ENCODE measurements at places on chromosomes 1 and 21.

- no peak for DNase-seq
These were observed 1042.0 kb upstream of the B3GALT2 start for GRCh38 chr1:194228427-194228826.

DNA sequence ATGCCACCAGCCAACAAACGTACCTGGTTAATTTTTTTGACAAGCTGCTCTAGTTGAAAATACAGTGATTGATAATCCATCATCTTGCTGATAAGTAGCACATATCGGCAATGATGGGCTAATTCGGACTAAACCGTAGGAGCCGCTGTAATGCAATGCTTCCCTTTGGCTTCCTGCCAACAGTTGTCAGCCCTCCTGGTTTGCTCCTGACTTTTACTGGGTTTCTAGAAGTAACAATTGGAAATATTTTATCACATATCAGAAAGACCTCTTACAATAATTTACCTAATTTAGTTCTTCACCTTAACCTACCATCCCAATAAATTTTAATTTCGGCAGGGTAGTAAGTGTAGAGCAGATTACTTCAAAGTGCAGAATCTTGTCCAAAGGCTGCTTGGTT, 148.5 kb downstream of the DHRS3 start:
- DNase-seq = peak; percentile 64

DNA sequence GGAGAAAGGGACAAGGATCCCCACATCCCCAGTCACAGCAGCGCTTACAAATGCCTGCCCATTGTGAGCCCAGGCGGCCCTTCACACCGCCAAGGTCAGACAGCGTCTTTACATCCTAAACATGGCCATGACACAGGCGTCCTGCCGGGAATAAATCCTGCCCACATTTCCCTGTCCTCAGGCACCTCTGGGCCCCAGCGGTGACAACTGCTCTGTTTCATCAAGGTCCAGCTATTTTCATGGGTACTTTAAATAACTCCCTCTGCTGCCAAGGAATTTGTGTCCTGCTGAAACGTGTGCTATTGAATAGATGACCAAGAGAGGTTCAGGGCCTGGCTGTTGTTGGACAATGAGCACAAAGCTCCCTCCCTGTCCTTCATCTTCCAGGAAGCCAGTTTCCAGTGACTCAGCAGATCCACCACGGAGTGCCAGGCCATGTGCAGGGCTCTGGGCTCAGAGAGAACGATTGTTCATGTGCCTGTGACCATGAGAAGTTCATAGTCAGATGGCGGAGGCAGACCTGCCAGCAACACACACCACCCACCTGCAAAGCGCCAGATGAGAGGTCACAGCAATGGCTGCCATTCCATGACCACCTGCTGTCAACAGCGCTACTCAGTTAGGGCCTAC, 195.8 kb downstream of the MATN1 start:
- DNase-seq = no peak

GRCh38 chr1:158355773-158356285, 2.1 kb downstream of the CD1E start:
- DNase-seq = no peak

DNA sequence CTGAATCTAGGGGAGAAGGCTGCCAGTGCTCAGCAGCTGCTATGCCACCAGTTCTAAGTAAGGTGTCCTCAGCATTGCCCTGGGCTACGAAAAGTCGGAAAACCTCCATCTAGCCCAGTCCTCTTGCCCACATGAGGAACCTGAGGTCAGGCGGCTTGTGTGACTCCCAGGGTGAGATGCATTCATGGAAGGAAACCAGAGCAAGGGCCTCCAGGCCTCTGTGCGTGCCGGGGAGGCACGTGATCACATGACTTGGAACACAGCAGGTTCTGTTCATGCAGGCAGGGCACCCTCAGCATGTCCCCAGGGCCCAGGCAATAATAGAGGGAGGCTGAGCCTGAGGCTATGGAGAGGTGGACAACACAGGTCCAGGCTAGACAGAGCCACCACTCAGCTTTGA, 312.5 kb upstream of the DUSP10 start:
- DNase-seq = no peak

GRCh38 chr1:153941826-153942725, 4.4 kb downstream of the DENND4B start:
- no peak for DNase-seq

DNA sequence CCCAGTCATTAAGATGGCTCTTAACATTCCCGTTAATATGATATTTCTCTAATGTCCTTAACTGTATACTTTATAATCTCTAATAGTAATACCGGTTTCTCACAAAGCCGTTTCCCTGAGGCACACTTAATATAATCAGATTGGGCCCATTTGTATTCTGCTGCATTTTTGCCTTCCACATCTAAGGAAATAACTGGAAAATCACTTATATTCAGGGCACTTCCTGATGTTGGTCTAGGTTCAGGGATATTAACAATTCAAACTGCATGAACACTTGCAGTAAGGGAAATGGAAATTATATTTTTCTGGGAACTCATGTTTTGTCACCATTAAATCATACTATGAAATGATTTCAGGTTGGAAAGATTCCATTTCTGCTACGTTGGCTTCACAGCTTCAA, 119.8 kb downstream of the TPR start:
- no peak for DNase-seq

- no peak for DNase-seq
These were observed 50.0 kb downstream of the SLC37A1 start for GRCh38 chr21:42563686-42564085.

GRCh38 chr1:200793677-200794076, 55.0 kb downstream of the CAMSAP2 start:
- DNase-seq = no peak

- DNase-seq = no peak
These were observed 357.4 kb upstream of the PLXNA2 start for GRCh38 chr1:208601561-208601960.

DNA sequence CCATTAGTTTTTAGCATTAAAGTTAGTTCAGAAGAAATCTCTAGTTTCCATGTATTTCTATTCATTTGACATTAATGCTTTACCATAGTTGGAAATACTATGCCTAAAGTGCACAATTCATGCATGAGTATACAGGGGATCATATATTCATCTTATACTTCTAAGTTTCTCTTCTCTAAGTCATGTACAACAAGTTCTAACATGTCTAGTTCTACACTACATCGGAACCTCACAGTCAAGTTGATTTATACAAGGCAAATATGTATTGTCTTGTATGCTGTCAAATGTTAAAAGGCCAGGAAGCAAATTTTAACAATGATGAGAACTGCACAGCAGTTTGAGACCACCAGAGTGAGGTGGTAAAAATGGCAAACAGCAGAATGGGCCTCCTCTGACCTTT, 22.9 kb upstream of the MOB3C start:
- no peak for DNase-seq

- no peak for DNase-seq
These were observed 736 bp downstream of the KCNC4 start for GRCh38 chr1:110210604-110211495.

GRCh38 chr1:163168053-163168452, 34.7 kb downstream of the RGS5 start:
- DNase-seq = no peak

- DNase-seq = no peak
These were observed 839.4 kb upstream of the ADGRL4 start for GRCh38 chr1:79845936-79846335.

GRCh38 chr1:108670131-108670773, 9.4 kb upstream of the HENMT1 start:
- no peak for DNase-seq

All from NCI-H1092 (cell line).